ENCODE measurements at places on chromosomes 16 and 17. TPM values are rescaled to one million over a fixed set of nuclear protein-coding genes. Genes with fewer than 3 reads are reported as not detected.

PRSS21 gene
- not detected for total RNA-seq

RHBDL3 gene
- total RNA-seq = not detected

KIAA0753 gene
- total RNA-seq = 20.1 TPM

- no peak for DNase-seq
These were observed 95.0 kb upstream of the PSMD7 start for GRCh38 chr16:74201576-74201975.

APOH gene
- total RNA-seq = not detected

DNA sequence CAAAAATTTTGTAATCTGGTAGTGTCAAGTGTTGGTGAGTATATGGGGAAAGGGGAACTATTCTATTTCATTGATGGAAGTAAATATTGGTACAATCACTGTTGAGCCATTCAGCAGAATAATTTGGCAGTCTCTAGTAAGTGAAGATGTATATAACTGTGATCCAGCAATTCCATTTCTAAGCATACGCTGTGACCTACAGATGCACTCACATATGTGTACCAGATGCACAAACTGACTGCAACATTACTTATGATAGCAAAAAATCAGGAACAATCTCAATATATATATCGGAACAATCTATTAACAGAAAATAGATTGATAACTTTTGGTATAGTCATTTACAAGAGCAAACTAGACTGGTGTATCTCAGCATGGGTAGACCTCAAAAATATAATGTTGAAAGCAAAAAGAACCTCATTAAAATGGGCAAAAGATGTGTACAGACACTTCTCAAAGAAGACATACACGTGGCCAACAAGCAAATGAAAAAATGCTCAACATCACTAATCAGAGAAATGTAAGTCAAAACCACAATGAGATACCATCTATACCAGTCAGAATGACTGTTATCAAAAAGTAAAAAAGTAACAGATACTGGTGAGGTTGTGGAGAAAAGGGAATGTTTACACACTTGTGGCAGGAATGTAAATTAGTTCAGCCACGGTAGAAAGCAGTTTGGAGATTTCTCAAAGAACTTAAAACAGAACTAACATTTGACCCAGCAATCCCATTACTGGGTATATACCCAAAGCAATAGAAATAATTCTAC is 20.7 kb downstream of the ADAP2 start:
- DNase-seq = no peak

DNA sequence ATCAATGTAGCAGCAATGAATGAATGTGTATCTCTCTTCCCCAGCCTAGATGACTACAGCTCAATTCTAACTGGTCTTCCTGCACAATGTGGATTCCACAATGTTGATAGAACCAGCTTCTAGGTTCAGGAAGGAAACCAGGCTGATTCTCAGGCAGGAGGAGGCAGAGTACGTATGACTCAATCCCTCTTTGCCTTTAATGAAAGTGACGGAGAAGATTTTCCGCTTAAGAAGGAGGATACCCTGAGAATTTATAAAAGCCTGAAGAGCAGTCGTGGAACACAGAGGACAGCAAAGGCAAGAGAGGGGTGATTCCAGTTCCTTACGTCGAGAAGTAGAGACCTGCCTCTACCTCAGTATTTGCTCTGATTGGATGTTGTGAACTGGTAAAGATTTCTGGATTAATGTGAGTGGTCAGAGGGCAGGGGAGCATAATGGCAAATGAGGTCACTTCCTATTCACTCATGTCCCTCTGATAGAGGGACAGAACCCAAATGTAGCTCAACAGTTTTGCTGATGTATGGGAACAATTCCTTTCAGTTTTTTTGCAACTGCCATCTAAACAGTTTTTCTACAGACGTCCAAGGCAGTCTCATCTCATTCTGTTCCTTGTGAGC is 15.0 kb upstream of the SLC16A11 start:
- peak; percentile 96 for DNase-seq

STXBP4 gene
- 11.3 TPM for total RNA-seq

DNA sequence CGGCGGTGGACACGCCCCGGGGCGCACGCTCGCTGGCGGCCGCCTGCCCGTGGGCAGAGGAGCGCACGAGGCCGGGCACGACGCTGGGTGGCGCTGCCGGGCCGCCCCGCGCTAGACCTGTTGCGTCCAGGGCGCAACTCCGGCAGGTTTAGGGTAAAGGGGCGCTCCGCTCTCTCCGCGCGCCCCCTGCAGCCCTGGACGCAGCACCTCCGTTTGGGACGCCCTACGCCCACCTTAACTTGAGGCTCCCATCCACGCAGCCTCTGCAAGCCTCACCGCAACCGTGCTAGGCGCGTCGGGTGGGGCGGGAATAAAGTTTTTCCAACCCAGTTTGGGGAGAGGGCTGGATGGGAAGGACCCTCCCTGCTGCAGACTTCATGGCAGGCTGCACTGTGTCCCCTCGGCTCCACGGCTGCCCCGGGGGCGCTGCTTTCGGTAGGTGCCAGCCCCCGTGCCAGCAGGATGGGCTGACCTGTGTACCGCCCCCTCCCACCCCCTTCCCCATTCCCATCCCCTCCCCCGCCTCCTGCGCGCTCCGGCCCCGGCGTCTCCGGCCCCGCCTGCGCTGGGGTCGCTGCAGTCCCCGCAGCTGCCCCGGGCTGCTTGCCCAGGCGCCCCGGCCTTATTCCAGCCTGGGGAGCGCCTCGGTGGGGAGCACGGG is at the start of gene SYT17:
Gene SYT17 (plus strand): TSS at position 531 of the 661 bp plus-strand sequence. CDS start 407 bp downstream, outside the sequence.
- peak; percentile 65 for DNase-seq

MT1H gene
- not detected for total RNA-seq

DNA sequence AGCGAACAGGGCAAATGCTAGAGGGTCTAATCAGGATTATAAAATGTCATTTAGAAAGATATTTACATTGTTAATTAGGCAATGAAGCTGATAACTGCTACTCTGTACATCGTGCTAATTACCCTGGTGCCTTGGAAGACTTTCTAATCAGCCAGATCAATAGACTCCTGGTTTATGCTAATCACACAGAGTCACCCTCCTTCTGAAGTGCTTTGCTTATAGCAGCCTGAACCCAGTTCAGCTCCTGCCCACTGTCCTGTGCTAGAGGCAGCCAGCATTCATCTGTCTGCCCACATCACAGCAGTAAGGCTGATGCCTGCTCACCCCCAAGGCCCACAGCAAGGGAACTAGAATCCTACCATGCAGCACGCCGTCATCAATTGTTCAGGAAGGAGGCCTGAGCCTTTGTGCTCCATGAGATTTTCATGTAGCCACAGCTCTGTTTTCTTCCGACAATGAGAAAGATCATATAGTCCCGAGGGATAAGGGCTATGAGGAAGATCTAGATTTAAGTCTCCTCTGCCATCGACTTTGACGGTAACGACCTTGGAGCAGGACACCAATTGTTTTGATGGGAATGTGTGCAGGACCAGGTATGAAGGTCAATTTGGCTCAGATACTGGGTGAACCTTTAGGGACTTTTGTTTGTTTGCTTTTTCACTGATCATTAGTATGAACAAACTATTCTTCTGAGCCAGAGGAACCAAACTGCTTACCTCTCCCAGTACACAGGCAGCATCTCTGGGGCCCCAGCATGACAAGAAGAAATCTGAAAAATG is 12.5 kb upstream of the LYRM9 start:
- DNase-seq = no peak

DNA sequence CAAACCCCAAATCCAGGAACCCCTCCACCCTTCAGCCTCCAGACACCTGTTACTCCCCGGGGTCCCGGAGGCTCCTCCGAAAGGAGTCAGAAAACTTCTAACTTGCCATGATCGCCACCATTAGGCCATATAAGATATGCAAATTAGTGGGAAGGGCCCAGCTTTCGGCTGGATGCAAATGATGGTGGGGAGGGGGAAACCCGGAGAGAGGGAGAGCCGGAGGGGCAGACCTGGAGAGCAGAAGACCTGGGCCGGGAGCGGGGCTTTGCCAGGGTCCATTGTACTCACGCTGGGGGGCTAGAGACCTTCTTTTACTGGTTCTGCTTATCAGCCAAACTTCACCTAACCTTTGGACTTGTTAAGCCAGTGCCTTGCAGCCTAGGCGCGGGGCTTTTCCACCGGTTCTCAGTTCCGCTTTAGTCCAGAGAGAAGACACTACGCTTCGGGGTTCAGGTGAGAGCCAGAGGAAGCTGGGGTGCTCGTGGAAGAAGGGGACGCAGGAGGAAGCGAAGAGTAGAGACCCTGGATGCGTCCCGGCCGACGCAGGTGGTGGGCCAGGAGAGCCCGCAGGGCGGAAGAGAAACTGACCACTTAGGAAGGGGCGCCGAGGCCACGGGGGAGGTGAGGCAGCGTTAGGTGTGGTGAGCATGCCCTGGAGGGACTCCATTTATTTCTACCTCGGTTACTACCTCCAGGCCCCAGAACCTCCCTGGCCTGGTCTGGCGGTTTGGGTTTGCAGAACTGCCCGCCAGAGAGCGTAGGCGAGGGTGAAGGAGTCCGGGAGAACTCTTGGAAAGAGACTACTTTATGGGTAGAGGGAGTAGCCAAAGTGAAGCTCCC is at the start of gene HNF1B:
Gene HNF1B (minus strand): TSS at position 99 of the 840 bp plus-strand sequence. CDS start 175 bp downstream, outside the sequence.
- no peak for DNase-seq

GRCh38 chr16:2475413-2476344 is 752 bp downstream of the TBC1D24 start:
- no peak for DNase-seq

DNA sequence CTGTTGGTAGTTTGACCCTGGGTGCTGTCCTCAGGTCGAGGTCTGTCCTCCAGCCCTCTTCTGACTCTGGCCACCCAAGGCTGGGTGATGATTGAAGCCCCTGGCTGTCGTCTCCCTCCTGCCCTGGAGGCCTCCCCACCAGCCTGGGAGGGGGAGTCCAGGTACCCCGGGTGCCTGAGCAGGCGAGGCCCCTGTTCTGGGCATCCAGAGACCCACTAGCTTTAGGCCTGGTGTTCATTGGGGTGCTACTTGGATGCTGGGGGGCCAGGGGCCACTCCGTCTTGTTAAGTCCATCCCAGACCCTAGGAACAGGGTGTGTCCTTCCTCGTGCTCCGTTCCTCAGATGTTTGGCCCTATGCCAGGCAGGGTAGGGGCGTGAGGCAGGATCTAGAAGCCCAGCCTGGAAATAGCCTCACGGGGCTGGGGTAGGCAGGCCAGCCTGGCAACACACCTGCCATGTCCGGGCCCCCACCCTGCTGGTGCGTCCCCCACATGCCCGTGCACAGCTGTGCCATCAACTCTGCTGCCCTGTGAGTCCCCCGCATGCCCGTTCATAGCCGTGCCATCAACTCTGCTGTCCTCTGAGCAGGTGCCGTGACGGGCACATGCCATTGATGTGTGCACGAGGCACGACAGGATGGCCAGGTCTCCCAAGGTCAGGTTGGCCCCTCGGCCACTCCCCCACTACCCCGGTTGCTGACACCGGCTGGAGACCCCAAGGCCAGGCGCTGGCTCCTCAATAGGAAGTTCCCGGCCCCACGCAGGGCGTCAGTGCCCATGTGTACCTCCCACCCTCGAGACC is 36.9 kb downstream of the GINS2 start:
- no peak for DNase-seq

GRCh38 chr17:9802294-9802693 is 10.9 kb upstream of the DHRS7C start:
- DNase-seq = no peak

DNA sequence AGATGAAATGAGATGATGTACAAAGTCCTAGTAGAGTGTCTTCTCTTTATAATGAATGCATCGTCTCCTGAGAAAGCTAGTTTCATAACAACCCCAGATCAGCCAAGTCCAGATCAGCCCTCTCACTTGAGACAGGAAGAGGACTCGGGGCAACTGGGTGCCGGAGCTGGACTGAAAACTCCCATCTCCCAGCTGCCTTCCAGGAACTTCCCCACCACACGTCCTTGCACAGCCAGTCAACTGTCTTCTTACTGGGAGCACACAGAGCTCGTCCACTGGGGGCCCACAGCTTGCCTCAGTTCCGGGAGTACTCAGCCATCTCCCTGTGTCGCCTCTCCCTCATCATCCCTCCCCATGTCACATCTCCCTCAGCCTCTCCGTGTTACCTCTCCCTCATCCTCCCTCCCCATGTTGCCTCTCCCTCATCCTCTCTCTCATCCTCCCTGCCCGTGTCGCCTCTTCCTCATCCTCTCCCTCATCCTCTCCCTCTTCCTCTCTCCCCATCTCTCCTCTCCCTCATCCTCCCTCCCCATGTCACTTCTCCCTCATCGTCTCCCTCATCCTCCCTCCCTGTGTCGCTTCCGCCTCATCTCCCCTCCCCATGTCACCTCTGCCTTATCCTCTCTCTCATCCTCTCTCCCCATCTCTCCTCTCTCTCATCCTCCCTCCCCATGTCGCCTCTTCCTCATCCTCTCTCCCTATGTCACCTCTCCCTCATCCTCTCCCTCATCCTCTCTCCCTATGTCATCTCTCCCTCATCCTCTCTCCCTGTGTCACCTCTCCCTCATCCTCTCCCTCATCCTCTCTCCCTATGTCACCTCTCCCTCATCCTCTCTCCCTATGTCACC is 22.4 kb upstream of the KCNH6 start:
- no peak for DNase-seq

GRCh38 chr17:80316431-80316830 is 55.8 kb downstream of the RNF213 start:
- DNase-seq = no peak

DNA sequence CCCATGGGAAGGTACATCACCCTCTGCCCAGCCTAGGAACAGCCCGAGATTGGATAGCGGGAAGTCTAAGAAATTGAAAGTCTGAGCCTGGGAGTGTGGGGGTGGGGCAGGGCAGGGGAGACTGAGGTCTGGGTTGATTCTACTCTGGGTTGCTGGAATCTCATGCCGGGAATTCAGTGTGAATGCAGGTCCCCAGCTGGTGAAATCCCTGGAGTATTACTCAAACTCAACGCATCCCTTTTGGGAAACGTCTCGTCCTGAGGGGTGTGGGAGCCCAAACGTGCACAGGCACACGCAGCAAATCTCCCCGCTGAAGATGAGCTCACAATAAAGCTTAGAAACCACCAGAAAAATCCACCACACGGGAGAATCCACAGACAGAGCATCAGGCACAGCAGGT is 55.4 kb downstream of the SOCS1 start:
- DNase-seq = no peak

GRCh38 chr17:78258323-78259191 is 27.1 kb downstream of the TMEM235 start:
- DNase-seq = peak; percentile 72
